ENCODE measurements at places on chromosomes 5 and 9.
A peak's percentile ranks its signal among the peaks of the same experiment; 100 is the strongest.

DNA sequence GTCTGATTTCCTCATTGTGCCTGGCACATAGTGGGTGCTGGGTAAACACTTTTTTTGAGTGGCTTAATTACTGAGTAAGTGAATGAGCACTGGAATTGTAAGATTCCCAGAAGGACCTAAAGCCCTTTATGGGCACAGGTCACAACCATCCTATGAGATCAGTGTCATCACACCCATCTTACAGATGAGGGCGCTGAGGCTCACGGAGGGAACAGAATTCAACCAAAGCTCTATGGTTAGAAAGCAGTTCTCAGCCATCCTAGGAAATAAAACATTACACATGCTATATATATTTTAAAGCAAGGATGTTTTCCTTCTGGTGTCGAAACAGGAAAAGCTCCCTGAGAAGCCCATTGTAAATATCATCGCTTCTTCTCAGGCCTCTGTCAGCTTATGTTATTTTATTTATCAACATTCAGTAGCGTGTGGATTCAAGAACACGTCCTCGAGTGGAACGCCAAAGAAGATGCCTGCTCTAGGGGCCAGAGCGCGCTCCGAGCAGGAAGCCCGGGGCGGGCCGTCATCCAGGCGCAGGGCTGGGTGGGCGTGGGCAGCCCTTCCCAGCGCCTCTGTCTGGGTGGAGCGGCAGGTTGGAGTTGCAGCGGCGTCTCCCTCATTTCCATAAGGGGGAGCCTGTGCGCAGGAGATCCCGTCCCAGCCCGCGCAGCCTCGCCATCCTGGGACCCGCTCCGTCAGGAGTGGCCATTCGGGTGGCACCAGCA, 155.8 kb upstream of the SMIM23 start:
- DNase-seq = no peak

DNA sequence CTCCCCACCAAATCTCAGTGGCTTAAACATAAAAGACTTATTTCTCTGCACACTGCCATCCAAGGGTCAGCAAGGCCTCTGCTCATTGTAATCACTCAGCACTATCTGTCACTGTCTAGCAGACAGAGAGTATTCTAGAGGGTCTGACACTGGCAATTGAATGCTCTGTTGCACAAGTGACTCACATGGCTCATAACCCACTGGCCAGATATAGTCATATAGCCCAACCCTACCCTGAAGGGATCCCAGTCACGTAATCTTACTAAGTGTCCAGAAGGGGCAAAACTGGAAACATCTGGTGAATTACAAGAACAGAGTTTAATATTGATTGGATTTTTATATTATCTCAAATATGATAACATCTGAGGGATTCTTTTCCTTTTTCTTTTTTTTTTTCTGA, 80.7 kb downstream of the TSSK1B start:
- no peak for DNase-seq

- no peak for DNase-seq
These were observed 140.2 kb downstream of the DENND1A start for GRCh38 chr9:123789554-123790292.

- peak; percentile 46 for DNase-seq
These were observed 261.6 kb upstream of the VLDLR start for GRCh38 chr9:2359891-2360471.

DNA sequence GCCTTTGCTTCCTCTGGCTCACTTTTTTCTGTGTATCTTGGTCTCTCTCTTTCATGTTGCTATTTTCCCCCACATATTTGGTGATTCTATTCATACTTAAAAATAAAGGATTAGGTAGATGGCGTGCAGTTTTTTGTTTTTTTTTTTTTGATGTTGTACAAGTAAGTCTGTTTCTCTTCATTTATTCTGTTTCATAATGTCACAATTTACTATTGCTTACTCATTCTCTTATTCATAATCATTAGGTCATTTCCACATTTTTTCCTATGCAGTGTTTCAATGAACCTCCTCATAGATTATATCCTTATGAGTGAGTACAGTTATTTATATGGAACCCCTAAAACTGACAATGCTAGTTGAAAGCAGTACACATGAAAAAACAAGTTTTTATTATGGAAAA, 136.3 kb downstream of the APBA1 start:
- no peak for DNase-seq

GRCh38 chr5:156051972-156052371, 275.0 kb upstream of the SGCD start:
- no peak for DNase-seq

Data from DMS153 (cell line).